ENCODE measurements at places on chromosomes 16 and 17. TPM values are rescaled to one million over a fixed set of nuclear protein-coding genes. Genes with fewer than 3 reads are reported as not detected.

Gene RUNDC3A
- total RNA-seq = 0.54 TPM

Gene KRTAP3-1
- total RNA-seq = not detected

Gene SLC5A10
- not detected for total RNA-seq

Gene SLC6A4
- total RNA-seq = under 0.01 TPM

Gene TBC1D3G
- not detected for total RNA-seq

Gene SEPTIN12
- total RNA-seq = not detected

Gene PRKCB
- not detected for total RNA-seq

Gene CCL11
- not detected for total RNA-seq

Gene CBFA2T3
- total RNA-seq = not detected

Gene MFAP4
- total RNA-seq = not detected

All from endothelial cell of coronary artery (primary cell).